ENCODE measurements at places on chromosomes 5 and 9.
A peak's percentile ranks its signal among the peaks of the same experiment; 100 is the strongest.

- DNase-seq = no peak
Measured at GRCh38 chr9:68983522-68984424, 30.1 kb downstream of the PRKACG start.

- no peak for DNase-seq
Measured at GRCh38 chr5:56039985-56040384, 45.2 kb upstream of the IL6ST start.

GRCh38 chr9:110058304-110058953, 149.5 kb downstream of the C9orf152 start:
- peak; percentile 42 for DNase-seq

DNA sequence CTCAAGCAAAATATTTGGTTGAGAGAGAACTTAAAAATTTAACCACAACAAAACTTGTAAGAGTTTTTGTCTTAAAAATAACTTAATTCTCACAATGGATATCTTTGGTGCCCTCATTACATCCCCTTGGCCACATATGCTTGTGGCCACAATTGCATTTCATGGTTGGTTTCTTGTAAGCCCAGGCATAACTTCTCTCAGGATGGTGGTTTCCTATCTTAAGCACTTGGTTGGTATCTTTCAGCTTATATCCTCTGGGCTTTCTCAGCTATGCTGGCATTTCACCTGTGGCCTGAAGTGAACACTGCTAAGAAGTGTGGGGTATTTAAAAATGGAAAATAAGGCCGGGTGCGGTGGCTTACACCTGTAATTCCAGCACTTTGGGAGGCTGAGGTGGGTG, 212.4 kb upstream of the MEF2C start:
- DNase-seq = no peak

DNA sequence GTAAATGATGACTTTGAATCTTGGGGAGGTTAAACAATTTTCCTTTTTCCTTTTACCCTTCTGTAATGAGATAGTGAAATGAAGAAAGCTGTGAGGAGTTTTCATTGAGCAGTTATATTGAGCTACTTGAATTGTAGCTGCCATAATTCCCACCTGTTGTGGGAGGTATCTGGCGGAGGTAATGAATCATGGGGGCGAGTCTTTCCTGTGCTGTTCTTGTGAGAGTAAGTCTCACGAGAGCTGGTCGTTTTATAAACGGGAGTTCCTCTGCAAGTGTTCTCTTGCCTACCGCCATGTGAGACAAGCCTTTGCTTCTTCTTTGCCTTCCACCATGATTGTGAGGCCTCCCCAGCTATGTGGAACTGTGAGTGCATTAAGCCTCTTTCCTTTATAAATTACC, 258.4 kb downstream of the FER start:
- no peak for DNase-seq

- no peak for DNase-seq
Measured at GRCh38 chr9:129162497-129163197, 15.4 kb downstream of the IER5L start.

DNA sequence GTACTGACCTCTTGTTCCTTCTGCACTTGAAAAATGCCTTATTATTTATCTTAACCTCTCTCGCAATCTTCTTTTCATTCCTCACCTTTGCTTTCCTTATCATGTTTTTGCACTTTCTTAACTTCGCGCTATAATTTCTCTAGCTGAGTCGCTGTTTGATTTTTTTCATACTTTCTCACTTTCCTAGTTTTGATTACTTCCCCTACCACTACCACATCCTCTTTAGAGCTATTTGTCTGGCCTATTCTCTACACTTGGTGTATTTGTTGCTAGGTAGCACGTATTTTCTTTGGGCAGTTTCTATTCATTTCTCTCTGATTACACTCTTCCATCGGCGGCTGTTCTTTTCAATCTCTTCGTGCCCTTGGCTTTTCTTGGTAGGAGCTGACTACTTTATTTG, 611.8 kb downstream of the BNC2 start:
- no peak for DNase-seq

GRCh38 chr5:174533751-174534241, 190.6 kb upstream of the MSX2 start:
- no peak for DNase-seq

- DNase-seq = no peak
Measured at GRCh38 chr5:94025788-94026473, 284.5 kb upstream of the POU5F2 start.
